ENCODE measurements at places on chromosomes 7 and 10. TPM values are rescaled to one million over a fixed set of nuclear protein-coding genes. Genes with fewer than 3 reads are reported as not detected.

The SNX13 gene
- 43.6 TPM for total RNA-seq

The GPR141 gene
- total RNA-seq, result not detected

The SMC3 gene
- 29.5 TPM for total RNA-seq

The IDI2 gene
- total RNA-seq, result 0.08 TPM

- DNase-seq, result no peak
These were observed 244.3 kb upstream of the PHYHIPL start for GRCh38 chr10:58932126-58932525.

- peak; percentile 80 for DNase-seq
These were observed 590.9 kb upstream of the ANKRD30A start for GRCh38 chr10:36534471-36535002.

DNA sequence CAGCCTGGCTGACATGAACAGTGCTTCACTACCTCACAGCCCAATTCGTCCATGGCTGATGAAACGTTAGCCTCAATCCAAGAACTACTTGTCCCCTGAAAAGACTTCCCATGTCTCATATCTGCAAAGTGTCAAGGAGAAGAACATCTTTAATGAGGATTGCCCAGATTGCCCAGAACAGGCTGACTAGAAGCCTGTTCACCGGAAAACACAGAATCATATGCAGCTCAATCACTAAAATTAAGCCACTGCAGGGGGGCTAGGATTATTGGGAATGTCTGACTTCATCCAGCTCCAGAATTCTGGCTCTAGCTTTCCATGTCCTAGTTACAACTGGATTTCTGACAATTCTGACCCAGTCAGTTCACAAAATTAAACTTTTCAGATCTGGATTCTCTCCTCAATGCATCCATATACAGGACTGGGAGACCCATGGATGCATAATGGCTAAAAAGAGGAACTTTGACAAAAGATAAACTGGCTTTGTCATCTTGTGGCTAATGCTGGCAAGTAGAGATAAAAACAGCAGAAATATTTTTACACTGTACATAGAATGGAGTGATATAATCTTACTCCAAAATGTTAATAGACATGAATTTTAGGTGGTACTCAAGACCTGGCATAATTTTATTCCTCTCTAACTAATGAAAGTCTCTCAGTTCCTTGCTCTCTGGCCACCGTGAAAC lies 467.0 kb upstream of the POT1 start:
- no peak for DNase-seq

- DNase-seq, result no peak
These were observed 10.5 kb downstream of the MKLN1 start for GRCh38 chr7:131338173-131338572.

DNA sequence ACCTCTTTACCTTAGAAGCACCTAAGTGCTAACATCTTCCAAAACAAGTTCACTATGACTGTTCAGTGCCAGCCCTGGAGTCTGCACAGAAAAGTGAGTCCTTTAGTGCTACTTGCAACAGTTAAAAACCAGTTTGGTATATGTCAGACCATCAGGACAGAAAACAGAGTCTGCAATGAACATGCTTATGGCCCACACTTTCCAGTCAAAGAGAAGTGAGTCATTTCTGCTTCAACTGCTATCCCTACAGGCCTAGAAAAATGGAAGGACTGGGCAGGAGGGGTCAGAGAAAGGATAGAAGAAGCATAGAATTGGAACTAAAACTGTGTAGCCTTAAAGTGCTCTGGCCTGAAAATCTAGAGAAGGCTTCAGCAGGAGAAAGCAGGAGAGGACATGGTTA lies 108.0 kb downstream of the PDE1C start:
- DNase-seq, result no peak

DNA sequence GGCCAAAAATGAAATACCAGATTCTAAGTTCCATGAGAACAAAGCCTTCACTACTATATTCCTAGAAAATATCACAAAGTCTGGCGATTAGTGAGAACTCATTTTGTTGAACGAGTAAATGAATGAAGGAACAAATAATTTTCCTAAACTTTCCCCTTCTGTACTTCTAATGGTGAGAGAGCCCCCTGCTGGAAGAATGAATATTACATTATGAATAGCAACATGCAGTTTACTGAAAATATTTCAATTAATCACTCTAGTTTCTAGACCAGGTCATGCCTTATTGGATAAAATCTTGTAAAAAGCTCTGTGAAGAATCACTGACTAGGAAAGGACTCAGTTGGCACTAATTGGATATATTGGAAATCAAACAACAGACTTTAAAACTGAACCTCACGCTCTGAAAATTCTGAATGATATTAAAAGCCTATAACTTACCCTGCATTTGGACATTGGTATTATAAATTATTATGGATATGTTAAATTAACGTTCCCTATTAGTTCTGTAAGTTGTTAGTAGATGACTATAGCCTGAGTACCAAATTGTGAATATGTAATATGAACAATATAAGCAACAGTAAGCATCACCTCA lies 32.4 kb upstream of the MTPN start:
- DNase-seq, result peak; percentile 78

- no peak for DNase-seq
These were observed 56.2 kb upstream of the ZNF438 start for GRCh38 chr10:31087851-31088250.

DNA sequence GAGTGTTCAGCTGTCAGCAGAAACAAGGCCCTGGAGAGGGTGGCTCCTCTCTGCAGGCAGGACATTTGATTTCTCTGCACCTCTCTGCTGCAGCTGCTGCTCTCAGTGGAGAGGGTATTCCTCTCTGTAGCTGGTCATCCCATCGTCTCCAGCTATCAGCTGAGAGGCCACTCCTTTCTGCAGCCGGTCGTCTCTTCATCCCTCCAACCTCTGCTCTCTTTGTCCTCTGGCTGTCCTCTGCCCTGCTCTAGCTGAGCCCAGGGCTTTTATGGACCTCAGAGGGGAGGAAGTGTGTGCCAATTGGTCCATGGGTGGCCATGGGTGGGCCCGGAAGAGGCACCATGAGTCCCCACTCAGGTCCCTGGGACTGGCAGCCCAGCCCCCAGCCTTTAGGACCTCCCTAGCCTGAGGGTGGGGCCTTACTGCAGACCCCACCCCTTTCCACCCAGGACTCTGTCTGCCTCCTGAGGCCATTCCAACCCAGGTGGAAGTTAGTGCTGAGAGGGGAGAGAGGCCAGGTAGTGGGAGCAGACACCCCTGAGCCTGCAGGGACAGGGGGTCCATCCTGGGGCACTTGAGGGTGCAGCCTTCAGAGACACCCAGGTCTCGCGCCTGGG lies 26.2 kb upstream of the CDCA7L start:
- DNase-seq, result peak; percentile 39

DNA sequence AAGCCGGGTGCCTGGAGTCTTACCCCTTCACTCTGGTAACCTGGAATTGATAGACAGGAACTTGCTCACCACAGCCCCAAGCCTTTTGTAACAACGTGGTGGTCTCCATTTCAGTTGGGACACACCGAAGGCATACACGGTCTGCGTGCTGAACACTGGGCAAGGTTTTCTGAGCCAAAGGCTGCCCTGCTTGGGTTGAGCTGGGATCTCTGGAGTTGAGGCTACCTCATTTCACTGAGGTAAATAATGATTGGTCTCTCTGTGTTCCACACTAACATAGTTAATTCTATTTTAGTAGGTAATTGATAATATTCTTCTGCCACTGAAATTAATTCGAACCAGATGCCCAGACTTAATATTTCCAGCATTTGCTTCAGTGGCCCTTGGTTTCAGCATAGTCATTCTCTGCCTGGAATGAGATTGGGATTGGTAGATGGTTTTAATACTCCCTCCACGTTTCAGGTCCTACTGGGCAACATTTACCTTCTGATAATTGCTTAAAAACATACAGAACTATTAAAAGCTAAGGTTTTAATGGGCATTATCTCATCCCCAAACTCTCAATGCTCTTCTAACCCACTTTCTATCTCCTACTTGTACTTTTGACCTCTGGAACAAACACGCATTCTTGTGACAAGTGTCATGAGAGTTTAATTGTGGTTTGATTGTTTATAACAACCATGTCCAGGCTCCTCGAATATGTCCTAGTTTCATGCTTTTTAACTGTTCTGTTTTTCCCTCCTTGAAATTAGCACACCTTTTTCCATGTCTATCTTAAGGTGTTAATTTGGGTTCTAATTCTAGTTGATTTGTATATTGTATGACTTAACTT lies 202.3 kb upstream of the KLF6 start:
- DNase-seq, result peak; percentile 6

- peak; percentile 68 for DNase-seq
These were observed 112.7 kb downstream of the REEP3 start for GRCh38 chr10:63633677-63634487.

GRCh38 chr10:126130271-126130710 lies 233.9 kb downstream of the FANK1 start:
- no peak for DNase-seq

DNA sequence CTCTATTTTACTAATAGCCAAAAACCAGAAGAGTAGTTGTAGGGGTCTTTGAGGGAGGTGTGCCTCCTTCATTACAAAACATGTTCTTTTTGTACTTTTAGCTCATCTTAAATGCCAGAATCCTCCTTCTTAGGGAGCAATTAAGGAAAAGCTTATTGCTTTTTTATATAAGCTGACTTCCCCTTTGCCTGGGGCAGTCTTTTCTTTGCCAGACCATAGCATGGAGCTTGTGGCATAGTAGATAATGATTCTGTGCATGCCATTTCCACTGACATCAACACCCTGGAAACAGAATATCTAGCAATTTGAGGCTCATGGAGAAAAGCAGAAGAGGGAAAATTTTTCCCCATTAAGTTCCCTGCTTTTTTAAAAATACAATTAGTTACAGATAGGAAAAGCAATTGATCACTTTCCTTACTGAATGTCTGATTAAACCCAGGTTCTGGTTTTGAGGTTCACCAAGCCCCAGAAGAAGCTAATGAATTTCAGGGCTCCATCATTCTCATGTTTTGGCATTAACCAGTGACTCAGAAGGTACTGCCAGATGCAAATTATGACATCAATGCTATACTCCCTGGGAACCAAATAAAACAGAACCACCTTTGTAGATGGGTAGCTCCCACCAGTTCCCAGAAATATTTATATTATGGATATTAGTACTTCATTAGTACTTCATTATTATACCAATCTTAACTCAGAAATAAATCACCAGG lies 410.6 kb downstream of the KCNMA1 start:
- DNase-seq, result no peak

DNA sequence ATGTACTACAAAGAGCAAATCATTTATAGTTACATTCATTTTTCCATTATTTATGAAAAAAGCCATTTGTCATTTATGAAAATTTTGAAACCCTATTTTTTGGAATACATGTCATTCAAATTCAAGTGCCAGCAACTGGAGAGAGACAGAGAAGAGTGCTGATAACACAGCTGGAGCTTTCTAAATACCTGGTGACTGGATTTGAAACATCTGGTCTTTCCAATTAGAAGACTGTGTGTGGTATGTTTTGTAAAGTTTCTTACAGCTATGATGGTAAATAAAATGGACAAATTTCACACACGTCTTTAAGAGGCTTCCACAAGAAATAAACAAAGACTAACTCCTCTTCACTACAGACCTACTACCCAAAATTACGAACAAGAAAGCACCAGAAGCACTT lies 56.8 kb downstream of the CHCHD3 start:
- DNase-seq, result no peak

- no peak for DNase-seq
These were observed 66.8 kb downstream of the MAD1L1 start for GRCh38 chr7:2165610-2166594.

GRCh38 chr10:103896225-103896624 lies 21.8 kb downstream of the STN1 start:
- DNase-seq, result no peak

DNA sequence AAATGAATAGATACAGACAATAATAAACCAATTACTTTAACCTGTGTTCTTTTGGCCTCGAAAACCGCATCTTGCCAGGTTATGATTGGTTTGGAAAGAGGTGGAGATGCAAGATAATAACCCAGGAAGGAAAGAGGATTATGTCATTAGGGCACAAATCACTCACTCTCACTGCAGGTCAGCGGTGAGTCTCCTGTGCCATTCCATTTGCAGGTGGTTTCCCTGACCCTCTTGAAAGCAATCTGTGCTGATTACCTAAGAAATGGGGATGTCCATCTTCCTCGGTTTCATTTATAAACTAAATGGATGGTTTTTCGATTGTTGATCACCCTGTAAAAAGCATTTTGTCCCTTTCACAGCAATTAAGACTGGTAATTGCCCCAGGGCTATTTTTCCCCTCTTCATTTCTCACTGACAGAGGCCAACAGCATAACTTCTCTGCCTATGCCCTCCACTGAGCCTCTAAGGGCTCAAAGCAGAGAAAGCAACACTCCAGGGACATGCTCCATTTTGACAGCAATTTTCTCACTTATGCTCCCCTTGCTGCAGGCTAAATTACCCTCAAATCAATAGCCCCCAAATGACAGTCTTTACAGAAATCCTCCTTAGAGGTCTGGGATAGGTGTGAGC lies 257.5 kb downstream of the IPMK start:
- DNase-seq, result no peak

DNA sequence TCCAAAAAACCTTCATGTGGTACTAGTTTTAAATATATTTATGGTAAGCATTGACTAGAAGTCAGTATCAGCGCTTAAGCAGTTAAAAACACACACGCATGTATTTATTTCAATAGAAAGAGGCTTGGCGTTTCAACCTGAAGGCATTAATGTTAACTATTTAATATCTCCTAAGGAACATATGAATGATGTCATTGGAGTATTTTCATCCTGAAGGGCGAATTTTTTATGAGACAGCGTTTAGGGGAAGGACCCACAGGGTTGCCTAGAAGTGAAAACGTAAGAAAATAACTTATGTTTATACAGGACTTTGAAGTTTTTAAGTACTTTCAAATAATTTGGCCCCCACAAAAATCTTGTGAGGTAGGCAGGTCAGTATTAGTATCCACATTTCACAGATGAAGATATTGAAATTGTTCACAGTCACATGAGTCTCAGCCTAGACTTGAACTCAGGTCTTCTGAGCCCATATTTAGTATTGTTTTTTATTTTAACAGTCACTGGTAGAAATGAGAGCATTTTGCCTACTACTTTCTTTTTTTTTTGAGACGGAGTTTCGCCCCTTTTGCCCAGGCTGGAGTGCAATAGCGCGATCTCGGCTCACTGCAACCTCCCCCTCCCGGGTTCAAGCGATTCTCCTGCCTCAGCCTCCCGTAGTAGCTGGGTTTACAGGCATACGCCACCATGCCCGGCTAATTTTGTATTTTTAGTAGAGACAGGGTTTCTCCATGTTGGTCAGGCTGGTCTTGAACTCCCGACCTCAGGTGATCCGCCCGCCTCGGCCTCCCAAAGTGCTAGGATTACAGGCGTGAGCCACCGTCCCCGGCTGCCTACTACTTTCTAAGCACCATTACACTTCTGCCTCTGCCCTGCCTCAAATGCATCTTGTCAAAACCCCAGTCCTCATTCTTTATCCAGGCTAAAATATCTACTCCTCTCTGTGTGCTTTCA lies 1.8 kb downstream of the SLK start:
- no peak for DNase-seq

GRCh38 chr10:71014021-71014805 lies 125.8 kb upstream of the PCBD1 start:
- no peak for DNase-seq

Measured in SK-MEL-5 (cell line).